ENCODE measurements at places on chromosomes 6 and 20.

DNA sequence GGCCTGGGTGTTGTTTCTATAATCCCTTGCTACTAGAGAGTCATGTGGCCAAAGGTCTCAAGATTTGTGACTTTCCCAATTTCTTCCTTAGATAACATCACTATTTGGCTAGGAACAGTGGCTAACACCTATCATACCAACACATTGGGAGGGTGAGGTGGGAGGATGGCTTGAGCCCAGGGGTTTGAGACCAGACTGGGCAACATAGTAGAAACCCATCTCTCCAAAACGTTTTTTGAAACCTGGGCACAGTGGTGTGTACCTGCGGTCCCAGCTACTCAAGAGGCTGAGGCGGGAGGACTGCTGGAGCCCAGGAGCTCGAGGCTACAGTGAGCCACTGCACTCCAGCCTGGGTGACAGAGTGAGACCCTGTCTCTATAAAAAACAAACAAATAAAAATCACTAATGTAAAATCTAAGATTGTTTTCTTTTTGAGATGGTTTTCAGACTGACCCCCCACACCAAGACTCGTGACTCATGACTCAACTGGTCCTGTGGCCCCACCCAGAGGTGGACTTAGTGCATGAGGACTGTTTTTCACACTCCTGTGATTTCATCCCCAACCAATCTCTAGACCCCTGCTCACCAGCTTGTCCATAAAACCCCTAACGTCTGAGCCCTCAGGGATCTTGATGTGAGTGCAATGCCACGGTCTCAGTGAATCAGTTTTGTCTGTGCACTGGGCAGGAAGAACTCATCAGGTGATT is 48.3 kb upstream of the KIF16B start:
- no peak for DNase-seq

DNA sequence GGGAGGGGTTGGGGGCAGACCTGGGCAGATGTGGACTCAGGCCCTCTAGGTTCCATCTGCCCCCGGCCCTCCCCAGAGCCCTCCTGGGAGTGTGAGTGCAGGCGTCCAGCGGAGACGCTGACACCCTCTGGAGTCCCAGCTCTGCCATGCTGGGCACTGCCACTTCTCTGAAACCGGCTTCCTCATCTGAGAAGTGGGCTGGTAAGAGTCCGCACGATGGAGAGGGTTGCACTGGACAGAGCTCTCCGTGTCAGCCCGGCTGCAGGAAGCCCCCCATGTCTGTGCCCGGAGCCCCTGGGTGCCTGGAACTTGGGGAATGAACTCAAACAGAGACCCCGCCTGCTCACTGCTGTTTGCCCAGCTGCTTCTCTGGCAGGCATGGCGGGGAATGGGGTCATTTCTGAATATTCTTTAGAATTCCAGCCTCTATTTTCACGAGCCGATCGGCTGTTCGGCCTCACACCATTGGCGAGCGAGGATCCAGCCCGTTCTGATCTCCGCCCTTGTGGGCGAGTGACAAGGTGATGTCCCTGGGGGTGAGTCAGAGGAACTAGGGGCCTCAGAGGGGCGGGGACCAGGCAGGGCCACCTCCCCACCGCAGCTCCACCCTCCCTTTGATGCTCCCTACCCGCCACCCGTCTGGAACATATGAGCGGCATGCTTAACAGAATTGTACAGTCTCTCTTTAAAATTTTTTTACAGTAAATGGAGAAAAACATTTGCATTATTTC is 47.8 kb upstream of the GATA5 start:
- no peak for DNase-seq

GRCh38 chr6:17721671-17722070 is 14.9 kb upstream of the NUP153 start:
- no peak for DNase-seq

DNA sequence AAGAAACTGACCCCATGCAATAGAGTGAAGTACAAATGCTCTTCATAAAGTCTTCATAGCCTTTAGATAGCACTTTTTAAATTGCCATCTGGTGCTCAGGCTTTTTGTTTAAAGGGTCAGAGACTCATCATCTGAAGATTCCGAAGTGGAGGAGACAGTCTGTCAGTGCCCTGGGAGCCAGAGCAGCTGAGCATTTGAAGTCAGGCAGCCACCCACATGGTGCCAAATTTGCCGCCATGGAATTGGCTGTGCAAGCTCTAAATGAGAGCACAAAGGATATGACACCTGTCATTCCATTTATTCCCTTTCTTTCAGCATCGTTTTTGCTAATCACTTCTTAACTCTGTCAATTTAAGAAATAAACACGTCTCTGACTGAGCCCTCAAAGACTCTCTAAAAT is 32.8 kb upstream of the CEP162 start:
- DNase-seq: no peak

GRCh38 chr6:144036064-144036834 is 28.2 kb upstream of the PLAGL1 start:
- peak; percentile 48 for DNase-seq

DNA sequence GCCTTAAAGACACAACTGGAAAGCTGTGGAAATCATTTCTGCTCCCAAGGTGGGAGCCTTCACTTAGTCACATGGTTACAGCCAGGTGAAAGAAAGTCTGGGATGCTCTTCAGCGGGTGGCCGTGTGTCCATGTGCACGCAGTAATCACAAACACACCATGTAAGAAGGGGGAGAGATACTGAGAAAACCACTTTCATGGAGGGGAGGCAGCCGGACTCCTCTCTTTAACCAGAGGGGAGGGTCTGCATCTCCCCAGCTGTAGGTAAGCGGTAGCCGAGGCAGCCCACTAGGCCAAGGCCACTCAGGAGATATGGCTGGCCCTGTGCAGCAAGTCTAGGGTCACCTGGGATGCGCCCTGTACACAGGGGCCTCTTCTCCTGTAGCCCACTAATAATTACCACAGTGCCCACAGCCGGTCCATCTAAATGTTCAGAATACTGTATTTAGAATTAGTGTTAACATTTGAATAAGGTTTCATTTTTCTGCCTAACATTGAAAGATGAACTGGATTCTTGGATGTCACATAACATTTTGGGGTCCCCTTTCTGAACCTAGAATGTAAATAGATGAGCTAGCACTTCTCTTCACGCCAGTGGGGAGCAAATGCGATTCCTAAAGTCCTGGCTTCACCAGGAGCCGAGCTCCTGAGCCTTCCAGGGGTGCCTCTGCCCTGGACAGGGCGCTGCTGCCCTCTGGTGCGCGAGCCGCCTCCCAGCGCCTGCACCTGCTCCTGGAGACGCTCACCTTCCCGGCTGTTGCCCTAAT is 15.9 kb downstream of the GPR31 start:
- peak; percentile 60 for DNase-seq

DNA sequence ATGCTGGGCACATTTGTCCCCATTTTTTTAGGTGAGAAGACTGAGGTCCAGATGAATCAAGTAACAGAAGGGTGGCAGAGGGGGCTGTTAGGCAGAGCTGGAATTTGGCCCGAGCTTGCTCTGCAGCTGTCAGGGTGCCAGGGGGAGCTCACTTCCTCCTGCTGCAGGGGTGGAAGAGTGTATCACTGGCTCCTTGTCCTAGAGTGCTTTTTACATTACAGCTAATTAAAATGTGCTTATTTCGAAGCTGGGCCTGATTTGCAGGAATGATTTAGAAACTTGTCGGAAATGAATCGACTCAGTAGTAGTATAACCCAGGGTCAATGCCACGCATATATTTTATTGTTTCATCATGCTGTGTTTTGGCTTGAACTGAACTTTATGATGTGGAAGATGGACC is 11.1 kb downstream of the TOX2 start:
- DNase-seq: peak; percentile 53

GRCh38 chr6:70474751-70475150 is 61.4 kb downstream of the FAM135A start:
- DNase-seq: no peak

DNA sequence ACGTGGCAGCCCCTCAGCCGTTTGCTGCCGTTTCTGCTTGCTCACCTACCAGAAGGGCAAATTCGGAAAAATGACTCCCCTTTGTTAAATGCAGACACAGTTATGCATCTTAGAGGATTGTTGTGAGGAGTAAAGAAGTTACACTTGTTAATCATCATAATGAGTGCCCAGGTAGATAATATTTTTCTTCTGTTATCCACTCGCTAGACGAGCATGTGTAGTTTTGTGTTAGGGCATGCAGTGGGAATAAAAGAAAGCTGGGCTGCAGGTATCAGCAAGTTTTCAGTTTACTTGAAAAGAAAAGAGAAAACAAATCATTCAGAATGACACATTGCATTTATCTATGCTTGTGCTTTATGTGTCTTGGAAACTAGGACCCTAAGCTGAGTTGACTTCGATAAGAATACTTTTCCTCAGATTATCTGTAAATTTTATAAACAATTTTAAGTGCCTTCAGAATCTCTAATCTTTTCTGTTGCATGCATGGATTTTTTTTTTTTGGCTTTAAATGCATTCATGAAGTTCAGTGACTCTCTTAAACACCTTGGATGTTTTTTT is 365.3 kb downstream of the QKI start:
- no peak for DNase-seq

GRCh38 chr20:32231847-32232246 is 24.2 kb downstream of the POFUT1 start:
- no peak for DNase-seq

- peak; percentile 36 for DNase-seq
These were observed 156.2 kb downstream of the THBS2 start for GRCh38 chr6:169097381-169097959.

DNA sequence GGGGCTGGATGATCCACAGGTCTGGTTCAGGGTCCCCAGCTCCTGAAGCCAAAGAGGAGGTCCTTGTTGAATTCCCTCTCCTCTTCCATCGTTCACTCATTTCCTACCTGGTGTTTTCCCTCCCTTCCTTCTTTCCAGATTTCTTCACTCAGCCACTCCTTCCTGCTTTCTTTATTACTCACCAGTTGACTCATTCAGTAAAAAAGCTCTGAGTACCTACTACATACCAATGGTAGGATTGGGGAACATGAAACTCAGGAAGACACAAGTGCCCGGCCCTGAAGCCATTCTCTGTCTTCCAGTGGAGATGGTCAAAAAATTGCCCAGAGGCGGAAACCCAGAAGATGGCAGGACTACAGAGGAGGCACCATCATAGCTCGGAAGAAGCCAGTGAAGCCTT is 11.9 kb upstream of the NSFL1C start:
- DNase-seq: no peak

- DNase-seq: no peak
These were observed 201.2 kb upstream of the SMLR1 start for GRCh38 chr6:130625825-130626527.

DNA sequence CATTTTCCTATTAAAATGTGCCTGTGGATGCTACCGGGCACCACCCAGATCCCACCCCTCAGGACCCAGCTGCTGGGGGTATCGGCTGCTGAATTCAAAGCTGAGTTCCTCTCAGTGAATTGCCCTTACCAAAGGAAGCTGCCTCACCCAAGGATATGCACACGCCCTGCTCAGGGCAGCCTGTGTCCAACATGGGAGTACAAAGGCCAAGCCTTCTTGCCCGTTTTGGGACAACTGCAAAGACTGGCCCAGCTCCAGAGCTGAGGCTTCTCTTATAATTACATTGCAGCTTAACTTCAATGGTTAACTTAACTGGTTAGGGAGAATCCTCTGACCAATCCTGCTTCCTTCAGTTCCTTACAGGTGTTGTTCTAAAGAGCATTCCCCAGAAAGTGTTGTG is 19.8 kb upstream of the FANCE start:
- DNase-seq: no peak

- no peak for DNase-seq
These were observed 10.4 kb upstream of the NOL7 start for GRCh38 chr6:13604546-13605416.

DNA sequence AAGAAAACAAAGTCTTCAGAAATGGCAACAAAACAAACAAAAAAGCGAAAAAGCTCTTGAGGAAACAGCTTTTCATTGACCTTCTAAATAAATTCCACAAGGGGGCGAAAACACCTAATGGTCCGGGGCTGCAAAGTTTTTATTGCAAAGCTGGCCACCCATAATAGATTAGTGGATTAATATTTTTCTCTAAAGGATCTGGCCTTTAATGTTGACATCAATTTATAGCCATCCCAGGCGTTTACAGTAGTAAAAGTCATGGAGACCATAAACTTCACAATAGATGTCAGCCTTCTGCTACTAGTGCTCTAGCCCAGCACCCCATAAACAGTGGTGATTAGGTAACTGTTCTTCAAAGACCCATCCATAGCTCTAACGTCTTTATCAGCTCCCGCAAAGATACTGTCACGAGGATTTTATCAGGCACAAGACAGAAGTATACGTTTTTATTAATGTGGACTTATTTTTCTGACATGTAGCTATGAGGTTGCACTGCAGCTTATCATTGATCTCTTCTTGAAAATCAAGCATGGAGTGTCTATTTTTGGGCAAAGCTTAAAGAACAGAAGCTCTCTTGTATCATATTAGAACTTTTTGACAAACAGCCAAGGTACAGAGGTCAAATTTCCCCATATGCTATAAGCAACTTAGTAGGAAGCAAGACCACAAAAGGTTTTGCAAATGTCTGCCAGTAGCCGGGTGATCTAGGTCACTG is 4.7 kb downstream of the CITED2 start:
- no peak for DNase-seq

GRCh38 chr6:150992703-150993102 is 127.2 kb downstream of the MTHFD1L start:
- peak; percentile 54 for DNase-seq

- no peak for DNase-seq
These were observed 19.7 kb upstream of the GTSF1L start for GRCh38 chr20:43746344-43747137.

DNA sequence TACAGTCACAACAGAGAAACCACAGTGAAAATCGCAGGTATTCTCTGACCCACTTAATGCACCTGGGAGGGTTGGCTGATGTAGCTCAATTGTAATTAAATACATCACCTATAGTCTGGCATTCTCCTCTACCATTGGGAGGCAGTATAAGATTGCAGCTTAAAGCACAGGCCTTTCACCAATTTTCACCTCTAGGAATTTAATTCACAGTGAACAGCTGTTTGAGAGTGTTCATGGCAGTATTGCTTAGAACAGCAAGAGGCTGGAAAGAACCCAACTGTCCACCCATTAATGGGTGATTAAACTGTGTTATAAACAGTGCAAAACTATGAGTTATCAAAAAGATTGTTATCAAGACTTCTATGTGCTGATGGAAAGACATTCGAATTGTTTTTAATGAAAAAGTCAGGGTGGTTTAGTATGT is 2.0 kb downstream of the EDEM2 start:
- no peak for DNase-seq

- DNase-seq: no peak
These were observed 2.7 kb downstream of the ADGRB3 start for GRCh38 chr6:68637782-68638181.

DNA sequence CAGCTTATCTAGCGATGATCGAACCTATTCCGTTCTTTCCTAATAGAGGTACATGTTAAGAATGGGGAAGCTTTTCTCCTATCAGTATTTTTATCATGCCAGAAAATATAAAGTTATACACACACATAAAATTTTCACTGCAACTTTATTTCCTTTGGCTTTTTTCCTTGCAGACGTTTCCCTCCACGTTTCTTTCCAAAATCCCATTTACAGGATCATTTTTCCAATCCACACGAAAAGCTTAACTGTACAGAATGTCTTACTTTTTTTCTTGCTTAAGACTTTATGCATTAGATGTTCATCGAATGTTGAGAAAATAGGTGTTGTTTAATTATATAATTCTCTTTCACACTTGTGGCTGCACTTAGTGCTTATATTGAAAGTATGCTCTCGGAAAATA is 62.9 kb upstream of the HDGFL1 start:
- DNase-seq: no peak
